Stimulated activated CD4-positive, alpha-beta T cell treated with anti-CD3 and anti-CD28 coated beads, Interleukin-1b, Interleukin-23, amount 100 ng/mL, for 1 hour (primary cell): ENCODE measurements at places on chromosomes 5 and 9.

DNA sequence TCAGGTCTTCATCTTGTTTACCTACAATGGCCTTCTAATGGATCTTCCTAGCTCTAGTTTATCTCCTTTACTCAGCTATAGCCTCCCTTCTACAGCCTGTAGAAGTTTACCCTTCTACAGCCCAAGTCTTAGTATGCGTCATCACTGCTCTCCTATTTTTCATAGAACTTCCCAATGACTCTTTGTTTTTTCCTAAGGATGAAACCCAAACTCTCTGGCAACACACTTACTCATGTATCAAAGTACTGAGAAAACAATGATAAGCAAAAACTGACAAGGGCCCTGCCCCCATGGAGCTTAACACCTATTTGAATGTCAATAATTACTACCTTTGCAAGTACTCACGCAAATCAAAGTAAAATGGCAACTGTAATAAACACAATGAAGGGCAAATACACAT is 33.7 kb downstream of the LEAP2 start:
- DNase-seq = no peak

DNA sequence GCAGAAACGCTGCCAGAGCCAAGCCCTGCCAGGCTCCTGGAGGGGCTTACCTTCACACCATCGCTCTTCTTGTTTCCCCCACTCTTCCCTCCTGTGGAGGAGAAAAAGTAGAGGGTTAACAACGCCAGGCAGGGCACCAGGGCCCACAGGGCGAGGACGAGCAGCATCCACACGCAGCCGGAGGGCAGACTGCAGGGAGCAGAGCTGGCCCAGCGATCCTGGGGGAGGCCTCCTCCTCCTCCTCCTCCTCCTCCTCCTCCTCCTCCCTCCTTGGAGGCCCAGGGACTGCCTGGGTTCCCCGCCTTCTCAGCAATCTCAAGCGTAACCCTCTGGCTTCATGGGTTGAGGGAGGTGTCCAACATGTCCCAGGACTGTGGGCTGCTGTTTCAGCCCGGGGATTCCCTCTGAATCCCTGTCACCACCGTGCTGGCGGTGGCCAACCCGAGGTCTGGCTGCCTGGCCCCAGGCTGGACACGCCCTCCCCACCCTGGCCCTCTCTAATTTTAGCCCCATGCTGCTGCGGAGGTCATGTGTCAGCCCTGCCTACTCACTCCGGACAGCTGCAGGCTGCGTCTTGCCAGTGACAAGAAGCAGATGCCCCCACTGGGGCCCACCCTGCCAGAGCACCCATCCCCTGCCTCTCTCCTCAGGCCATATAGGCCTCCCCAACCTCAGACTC is 44.3 kb downstream of the CAMK2A start:
- no peak for DNase-seq

DNA sequence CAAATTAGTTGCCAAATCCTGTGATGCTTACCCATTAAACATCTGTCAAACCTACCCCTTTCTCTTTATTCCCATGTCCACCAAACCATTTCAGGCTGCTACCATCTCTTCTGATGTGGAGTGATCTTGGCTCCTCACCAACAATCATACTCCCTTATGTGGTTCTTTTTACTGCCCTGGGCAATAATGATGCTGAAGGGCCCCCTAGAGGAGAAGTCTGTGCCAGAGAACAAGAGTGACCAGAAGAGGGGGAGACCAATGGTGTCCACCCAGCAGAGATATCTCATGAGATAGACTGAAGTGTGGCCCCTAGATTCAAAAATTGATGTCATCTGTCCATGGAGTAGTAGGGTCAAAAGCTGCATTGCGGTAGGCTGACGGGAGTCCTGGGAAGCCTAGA is 10.9 kb downstream of the LRRC70 start:
- DNase-seq = no peak

DNA sequence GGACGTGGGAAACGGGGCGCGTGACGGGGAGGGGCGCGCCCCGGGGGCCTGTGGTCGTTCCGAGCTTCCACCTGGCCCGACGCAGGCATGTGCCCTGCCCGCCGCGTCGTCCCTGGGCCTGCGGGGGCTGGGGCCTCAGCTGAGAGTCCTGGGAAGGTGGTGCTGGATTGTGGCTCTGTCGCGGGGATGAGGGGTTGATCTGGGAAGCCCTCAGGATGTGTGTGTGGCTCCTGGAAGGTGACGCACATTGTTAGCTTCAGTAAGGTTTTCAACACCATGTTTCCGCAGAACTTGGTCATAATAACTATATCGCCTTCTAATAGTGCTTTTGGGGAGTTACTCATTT is 589.1 kb downstream of the MTRR start:
- no peak for DNase-seq

DNA sequence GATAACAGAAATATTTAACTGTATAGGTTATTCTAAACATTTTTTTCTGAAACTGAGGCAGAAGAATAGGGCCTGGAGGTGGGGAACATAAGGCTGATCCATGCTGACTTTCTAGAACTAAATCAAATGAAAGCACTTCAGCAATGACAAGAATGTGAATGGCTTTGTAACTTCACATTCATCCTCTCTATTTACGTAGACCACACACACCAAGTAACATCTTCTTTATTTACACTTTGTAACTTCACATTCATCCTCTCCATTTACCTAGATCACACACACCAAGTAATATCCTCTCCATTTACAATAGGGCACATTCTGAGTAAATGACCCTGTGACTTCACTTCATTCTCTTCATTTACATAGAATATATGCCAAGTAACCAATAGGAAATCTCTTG is 251.8 kb upstream of the CDH9 start:
- DNase-seq = no peak

GRCh38 chr5:180090098-180090768 is 18.7 kb upstream of the RNF130 start:
- DNase-seq = peak; percentile 70

DNA sequence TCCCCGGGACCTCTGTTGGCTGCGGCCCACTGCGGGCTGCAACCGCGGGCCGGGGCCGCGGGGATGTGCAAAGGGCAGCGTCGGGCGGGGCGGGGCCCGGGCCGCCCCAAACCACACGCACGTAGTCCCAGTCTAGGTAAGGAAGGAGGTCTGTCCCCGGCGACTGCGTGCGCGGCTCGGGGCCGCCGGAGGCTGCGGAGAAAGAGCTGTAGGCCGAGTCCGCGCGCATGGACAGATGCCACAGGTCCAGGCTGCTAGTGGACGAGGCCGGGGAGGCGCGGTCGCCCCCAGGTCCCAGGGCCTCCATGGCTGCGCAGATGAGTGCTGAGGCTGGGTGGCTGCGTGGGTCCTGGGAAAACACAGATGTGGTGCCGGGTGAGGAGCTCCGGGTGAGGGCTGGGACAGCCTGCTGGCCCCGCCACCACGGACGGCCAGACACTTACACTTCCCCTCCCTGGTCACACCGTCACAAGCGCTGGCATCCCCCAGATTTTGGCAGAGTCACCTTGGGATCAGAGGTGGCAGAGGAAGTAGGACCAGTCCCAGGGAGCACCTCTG is 4.5 kb downstream of the SHROOM1 start:
- DNase-seq = no peak

DNA sequence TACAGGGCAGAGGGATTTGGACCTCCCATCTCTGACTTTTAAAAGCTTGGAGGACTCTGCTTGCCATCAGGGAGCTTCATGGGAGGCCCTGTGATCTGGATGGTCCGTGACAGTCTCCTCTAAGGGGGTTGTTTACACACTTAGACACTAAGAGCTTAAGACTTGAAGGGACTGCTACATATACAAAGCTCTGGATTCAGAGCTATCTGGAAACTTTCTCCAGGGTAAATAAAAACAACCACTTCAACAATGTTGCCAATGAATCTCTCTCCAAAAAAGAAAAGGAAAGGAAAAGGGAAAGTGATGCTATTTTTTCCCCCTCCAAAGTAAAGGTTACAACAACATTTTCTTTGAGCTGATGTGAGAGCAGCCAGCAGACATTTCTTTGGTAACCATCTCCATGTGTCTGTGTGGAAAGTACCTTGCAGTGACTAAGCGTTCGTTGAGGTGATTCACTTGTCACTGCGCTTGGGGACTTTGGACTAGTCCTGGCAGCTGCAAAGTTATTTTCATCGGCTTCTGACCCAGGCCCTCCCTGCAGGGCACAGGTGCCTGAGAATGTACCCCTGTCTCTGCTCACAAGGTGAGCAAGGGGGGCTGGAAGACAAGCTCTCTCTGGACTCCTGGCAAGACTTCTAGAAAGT is 262.1 kb upstream of the KLF4 start:
- no peak for DNase-seq

DNA sequence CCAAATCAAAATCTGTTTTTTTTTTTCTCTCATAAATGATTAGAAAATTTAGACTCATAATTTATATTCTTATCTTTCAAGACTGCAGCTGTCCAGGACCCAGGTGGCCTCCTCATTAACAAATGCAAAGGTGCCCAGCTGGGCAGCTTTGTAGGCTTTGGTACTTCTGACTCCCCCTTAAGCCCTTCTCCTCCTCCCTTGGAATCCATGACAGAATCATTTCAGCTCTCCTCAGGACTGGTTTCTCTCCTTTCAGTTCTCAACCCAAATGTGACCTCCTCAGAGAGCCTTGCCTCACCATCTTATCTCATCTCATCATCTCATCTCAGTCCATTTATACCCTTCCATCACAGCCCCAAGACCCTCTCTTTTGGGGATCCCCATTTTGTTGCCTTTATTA is 221.7 kb downstream of the KIAA0825 start:
- DNase-seq = no peak

GRCh38 chr9:102461156-102461819 is 533.8 kb upstream of the CYLC2 start:
- no peak for DNase-seq

DNA sequence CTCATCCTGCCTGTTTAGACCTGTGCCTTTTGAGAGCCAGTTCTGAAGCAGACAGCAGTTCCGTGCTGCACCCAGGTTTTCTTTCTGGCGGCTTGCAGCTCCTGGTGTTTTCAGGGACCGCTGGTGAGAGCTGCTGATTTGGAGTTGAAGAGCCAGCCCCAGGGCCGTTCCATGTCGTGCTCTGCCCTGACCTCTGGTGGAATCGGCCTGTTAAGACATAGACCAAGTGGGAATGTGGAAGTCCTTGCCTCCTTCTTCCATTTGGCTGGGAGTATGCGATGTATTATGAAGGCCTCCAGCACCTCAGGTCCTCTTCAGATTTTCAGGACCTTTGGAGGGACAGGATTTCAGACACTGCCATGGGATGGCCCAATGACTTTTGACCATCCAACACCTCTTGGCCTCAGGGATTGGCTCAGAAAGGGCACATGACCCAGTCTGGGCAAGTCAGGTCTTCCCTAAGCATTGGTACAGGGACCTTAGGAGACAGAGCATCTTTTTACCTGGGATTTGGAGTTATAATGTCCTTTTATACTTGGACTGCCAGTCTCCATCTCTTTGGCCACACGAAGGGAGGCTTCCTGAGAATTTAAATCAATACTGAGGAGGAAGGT is 136.1 kb upstream of the CLINT1 start:
- DNase-seq = peak; percentile 29

- no peak for DNase-seq
These were observed 35.3 kb downstream of the ERBIN start for GRCh38 chr5:65961633-65962032.

- no peak for DNase-seq
These were observed 43.5 kb upstream of the SLC12A7 start for GRCh38 chr5:1155191-1156032.

DNA sequence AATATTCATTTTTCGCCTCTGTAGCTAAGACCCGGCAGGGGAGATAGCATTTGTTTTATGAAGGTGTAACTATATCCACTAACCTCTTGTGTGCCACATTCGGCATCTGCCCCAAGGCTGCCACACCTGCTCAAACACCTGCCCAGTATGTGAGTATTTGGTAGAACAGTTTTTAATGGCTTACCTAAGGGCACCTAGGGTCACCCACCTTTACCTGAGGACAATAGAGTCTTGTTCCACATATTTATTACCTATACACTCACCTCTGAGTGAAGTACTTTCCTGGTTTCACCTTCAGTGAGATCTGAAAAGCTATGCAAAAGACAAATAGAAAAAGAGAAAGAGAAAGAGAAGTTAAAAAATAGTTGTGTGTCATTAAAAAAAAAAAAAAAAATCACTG is 68.0 kb upstream of the PIP5K1B start:
- DNase-seq = no peak

- no peak for DNase-seq
These were observed 47.8 kb downstream of the C9orf152 start for GRCh38 chr9:110160123-110160522.

- DNase-seq = no peak
These were observed 1.8 kb downstream of the SLC6A18 start for GRCh38 chr5:1226839-1227581.

- no peak for DNase-seq
These were observed 97.5 kb downstream of the DMXL1 start for GRCh38 chr5:119168401-119168800.

GRCh38 chr5:71778678-71779276 is 59.7 kb downstream of the CARTPT start:
- no peak for DNase-seq

GRCh38 chr9:125323615-125324014 is 62.0 kb downstream of the GAPVD1 start:
- no peak for DNase-seq

DNA sequence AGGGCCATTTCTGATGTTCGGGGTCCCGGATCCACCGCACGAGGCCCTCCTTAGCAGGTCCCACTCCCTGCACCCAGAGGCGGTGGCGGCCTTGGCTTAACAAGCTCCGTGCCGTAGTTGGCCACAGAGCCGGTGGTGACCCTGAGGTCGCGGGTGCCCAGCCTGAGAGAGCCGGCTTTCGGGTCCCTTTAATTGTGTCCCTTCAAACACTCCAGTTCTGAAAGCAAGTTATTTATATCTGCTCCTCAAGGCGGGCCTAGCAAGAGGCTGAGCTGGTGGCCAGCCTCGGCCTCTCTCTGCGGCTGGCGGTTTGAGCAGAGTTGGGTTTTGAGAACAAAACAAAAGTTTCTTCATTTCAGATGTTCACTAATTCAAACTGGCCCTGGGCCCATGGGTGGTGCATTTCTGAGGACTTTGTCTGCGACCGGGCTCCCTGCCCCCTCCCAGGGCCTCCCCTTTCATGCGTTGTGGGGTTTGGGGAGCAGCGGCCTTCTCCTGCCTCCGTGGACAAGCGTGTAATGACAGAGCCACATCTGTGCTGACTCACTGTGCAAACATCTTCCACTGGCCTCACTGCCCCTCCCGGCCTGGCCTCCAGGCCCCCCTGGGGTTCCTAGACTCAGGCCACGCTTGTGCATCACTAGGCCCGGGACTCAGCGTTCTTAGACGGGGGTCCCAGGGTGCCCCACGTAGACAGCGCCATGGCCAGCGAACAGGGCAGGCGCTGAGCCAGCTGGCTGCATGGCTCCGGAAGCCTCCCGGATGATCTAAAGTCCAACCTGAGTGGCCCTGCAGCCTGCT is 49.4 kb upstream of the COL5A1 start:
- no peak for DNase-seq

- no peak for DNase-seq
These were observed 5.9 kb downstream of the CMYA5 start for GRCh38 chr5:79695526-79695925.

GRCh38 chr5:160438316-160439204 is 16.9 kb downstream of the PTTG1 start:
- DNase-seq = peak; percentile 28

- DNase-seq = no peak
These were observed 20.3 kb downstream of the AK8 start for GRCh38 chr9:132857616-132858342.
